ENCODE measurements at places on chromosomes 3 and 15. TPM values are rescaled to one million over a fixed set of nuclear protein-coding genes. Genes with fewer than 3 reads are reported as not detected.
A peak's percentile ranks its signal among the peaks of the same experiment; 100 is the strongest.

The COL8A1 gene
- total RNA-seq, result 2.0 TPM

The PARP14 gene
- total RNA-seq, result 29.6 TPM

The MOBP gene
- 0.24 TPM for total RNA-seq

The CDCP1 gene
- total RNA-seq, result 2.1 TPM

The WNT5A gene
- 13.4 TPM for total RNA-seq

The KLHL40 gene
- total RNA-seq, result not detected

The PLSCR4 gene
- total RNA-seq, result 50.2 TPM

The ACSBG1 gene
- total RNA-seq, result 0.68 TPM

The NR1I2 gene
- 0.22 TPM for total RNA-seq

The HIGD2B gene
- total RNA-seq, result not detected

The PLS1 gene
- 2.2 TPM for total RNA-seq

The GATM gene
- 160 TPM for total RNA-seq

The GPR156 gene
- total RNA-seq, result 1.4 TPM

The SLC7A14 gene
- total RNA-seq, result 0.20 TPM

The SGO1 gene
- total RNA-seq, result 0.11 TPM

The MKRN2OS gene
- not detected for total RNA-seq

The PRR23B gene
- not detected for total RNA-seq

The ZBTB11 gene
- total RNA-seq, result 18.3 TPM

The TMC3 gene
- not detected for total RNA-seq

GRCh38 chr15:99983886-99984286, 250.6 kb upstream of the LYSMD4 start:
- no peak overlapping the region for H3K27ac ChIP-seq
- H3K4me3 ChIP-seq, result no peak overlapping the region
- DNase-seq, result no peak
- no peaks in the 10 kb centered on the region for H3K27me3 ChIP-seq
- no peaks in the 10 kb centered on the region for H3K36me3 ChIP-seq
- H3K4me1 ChIP-seq, result peaks cover 9% of the 10 kb centered on the region

DNA sequence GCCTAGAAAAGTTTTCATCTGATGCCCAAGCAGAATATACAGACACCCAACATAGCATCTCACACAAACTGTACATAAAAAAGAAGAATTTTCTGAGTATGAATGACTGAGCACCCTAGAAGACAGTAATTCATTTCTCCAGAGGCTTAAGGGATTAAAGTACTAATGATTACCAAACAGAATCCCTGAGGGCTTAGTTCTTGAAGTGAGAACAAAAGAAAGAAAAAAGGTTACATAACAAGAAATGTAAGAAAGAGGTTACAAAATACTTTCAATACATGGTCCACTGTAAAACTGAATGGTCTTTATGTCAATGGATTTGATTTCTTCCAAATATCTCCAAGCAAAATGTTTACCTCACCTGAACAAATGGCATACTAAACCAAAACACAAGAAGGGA, 9.1 kb upstream of the NEK10 start:
- H3K27ac ChIP-seq, result no peak overlapping the region
- no peaks in the 10 kb centered on the region for H3K4me1 ChIP-seq
- H3K4me3 ChIP-seq, result no peak overlapping the region
- H3K36me3 ChIP-seq, result no peaks in the 10 kb centered on the region
- DNase-seq, result no peak

- H3K4me1 ChIP-seq, result peaks cover 7% of the 10 kb centered on the region
- no peaks in the 10 kb centered on the region for H3K27me3 ChIP-seq
- H3K36me3 ChIP-seq, result no peaks in the 10 kb centered on the region
- H3K27ac ChIP-seq, result no peak overlapping the region
- H3K4me3 ChIP-seq, result no peak overlapping the region
- DNase-seq, result peak; percentile 39
These were observed 28.9 kb upstream of the BHLHE40 start for GRCh38 chr3:4950351-4950784.

- no peaks in the 10 kb centered on the region for H3K27me3 ChIP-seq
- H3K4me3 ChIP-seq, result no peak overlapping the region
- no peaks in the 10 kb centered on the region for H3K36me3 ChIP-seq
- peaks cover 1% of the 10 kb centered on the region for H3K4me1 ChIP-seq
- H3K27ac ChIP-seq, result no peak overlapping the region
These were observed 172.0 kb downstream of the MCTP2 start for GRCh38 chr15:94403331-94403730.

DNA sequence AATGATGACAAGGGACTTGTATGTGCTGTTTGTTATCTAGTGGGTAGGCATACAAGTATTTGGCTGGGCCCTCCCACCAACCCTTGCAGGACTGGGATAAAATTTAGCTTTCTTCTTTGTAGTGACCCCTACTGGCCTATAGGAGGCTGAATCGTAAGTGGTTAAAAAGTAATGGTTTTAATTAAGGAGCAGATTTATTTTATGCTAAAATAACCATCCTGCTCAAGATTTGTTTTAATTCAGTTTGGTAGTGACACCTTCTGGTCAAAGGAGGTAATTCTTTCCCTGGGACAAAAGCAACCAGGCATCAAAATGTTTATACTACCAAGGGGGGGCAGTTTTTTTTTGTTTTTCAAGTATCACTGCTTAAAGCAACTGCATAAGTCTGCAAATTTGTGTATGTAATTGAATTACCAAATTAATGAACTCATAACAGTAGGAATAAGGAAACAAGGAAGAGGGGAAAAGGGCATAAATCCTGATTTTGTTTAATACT, 70.7 kb downstream of the TOP2B start:
- no peaks in the 10 kb centered on the region for H3K4me1 ChIP-seq
- H3K27ac ChIP-seq, result peak overlapping the region; percentile 14
- no peaks in the 10 kb centered on the region for H3K27me3 ChIP-seq
- no peak overlapping the region for H3K4me3 ChIP-seq
- H3K36me3 ChIP-seq, result no peaks in the 10 kb centered on the region

- H3K4me3 ChIP-seq, result no peak overlapping the region
- no peaks in the 10 kb centered on the region for H3K4me1 ChIP-seq
- no peaks in the 10 kb centered on the region for H3K27me3 ChIP-seq
These were observed 15.0 kb upstream of the OCA2 start for GRCh38 chr15:28114114-28114455.

- DNase-seq, result no peak
- H3K27ac ChIP-seq, result no peak overlapping the region
- H3K27me3 ChIP-seq, result no peaks in the 10 kb centered on the region
- no peak overlapping the region for H3K4me3 ChIP-seq
These were observed 781.2 kb upstream of the ARPP21 start for GRCh38 chr3:34858067-34858660.

- DNase-seq, result no peak
- no peaks in the 10 kb centered on the region for H3K27me3 ChIP-seq
- H3K4me3 ChIP-seq, result no peak overlapping the region
These were observed 89.4 kb upstream of the RGMA start for GRCh38 chr15:93178371-93178770.

GRCh38 chr3:5187920-5188418, 462 bp downstream of the EDEM1 start:
- no peaks in the 10 kb centered on the region for H3K36me3 ChIP-seq
- peak overlapping the region; percentile 98 for H3K4me3 ChIP-seq
- H3K27me3 ChIP-seq, result no peaks in the 10 kb centered on the region
- H3K4me1 ChIP-seq, result peaks cover 6% of the 10 kb centered on the region

GRCh38 chr15:101646672-101647071, 5.5 kb downstream of the TM2D3 start:
- H3K27ac ChIP-seq, result no peak overlapping the region
- no peaks in the 10 kb centered on the region for H3K36me3 ChIP-seq
- H3K4me3 ChIP-seq, result no peak overlapping the region
- H3K4me1 ChIP-seq, result peaks cover 3% of the 10 kb centered on the region
- no peaks in the 10 kb centered on the region for H3K27me3 ChIP-seq

- no peaks in the 10 kb centered on the region for H3K36me3 ChIP-seq
- H3K4me1 ChIP-seq, result no peaks in the 10 kb centered on the region
These were observed 1043.6 kb downstream of the TUSC7 start for GRCh38 chr3:117752984-117753717.

GRCh38 chr3:65635657-65636056, 403.1 kb downstream of the MAGI1 start:
- H3K4me3 ChIP-seq, result no peak overlapping the region
- no peaks in the 10 kb centered on the region for H3K27me3 ChIP-seq
- no peak for DNase-seq
- no peaks in the 10 kb centered on the region for H3K4me1 ChIP-seq
- H3K27ac ChIP-seq, result no peak overlapping the region

DNA sequence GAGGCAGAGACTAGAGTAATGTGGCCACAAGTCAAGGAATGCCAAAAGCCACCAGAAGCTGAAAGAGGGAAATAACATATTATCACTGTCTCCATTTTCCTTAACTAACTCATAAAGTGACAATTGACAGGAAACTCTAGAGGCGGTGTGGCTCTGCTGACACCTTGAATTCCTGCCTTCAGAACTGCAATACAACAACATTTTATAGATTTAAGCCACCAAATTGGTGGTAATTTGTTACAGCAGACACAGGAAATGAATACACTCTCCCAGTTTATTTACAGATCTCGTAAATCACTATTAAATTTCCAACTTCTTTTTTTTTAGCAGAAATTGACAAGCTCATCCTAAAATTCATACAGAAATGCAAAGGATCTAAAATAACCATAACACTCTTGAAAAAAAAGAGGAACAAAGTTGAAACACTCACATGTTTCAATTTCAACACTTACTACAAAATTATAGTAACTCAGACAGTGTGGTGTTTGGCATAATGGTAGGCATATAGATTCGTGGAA, 449.9 kb downstream of the OTOL1 start:
- no peak overlapping the region for H3K4me3 ChIP-seq
- no peaks in the 10 kb centered on the region for H3K27me3 ChIP-seq
- no peaks in the 10 kb centered on the region for H3K36me3 ChIP-seq
- H3K4me1 ChIP-seq, result no peaks in the 10 kb centered on the region

DNA sequence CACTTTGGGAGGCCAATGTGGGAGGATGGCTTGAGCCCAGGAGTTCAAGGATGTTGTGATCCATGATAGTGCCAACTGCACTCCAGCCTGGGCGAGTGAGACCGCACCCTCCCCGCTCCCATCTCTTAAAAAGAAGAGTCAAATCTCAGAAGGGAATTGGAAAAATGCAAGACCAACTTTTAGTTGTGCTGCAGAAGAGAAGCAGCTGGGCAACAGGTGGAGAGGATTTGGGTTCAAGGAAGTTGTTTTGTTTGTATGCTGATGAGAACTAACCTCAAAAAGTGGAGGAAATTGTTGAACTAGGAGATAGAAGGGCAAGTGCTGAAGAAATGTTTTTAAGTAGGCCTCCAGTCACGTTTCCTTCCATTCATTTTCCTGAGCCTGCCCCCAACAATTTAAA, 12.8 kb upstream of the PDCD7 start:
- no peak overlapping the region for H3K27ac ChIP-seq
- DNase-seq, result no peak
- no peaks in the 10 kb centered on the region for H3K27me3 ChIP-seq
- no peak overlapping the region for H3K4me3 ChIP-seq
- H3K4me1 ChIP-seq, result no peaks in the 10 kb centered on the region

DNA sequence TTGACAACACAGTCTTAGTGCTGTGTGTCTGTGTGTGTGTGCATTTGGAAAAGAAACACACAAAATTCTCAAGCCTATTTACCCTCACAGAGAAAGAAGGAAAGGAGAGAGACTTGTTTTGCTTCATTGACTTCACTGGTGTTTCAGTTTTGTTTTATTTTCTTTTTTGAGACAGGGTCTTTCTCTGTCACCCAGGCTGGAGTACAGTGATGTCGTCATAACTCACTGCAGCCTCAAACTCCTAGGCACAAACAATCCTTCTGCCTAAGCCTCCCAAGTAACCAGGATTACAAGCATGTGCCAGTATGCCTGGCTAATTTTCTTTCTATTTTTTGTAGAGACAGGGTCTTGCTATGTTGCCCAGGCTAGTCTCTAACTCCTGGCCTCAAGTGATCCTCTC, 636.9 kb downstream of the TAFA4 start:
- H3K27me3 ChIP-seq, result no peaks in the 10 kb centered on the region
- no peaks in the 10 kb centered on the region for H3K36me3 ChIP-seq
- H3K4me1 ChIP-seq, result no peaks in the 10 kb centered on the region
- no peak for DNase-seq

DNA sequence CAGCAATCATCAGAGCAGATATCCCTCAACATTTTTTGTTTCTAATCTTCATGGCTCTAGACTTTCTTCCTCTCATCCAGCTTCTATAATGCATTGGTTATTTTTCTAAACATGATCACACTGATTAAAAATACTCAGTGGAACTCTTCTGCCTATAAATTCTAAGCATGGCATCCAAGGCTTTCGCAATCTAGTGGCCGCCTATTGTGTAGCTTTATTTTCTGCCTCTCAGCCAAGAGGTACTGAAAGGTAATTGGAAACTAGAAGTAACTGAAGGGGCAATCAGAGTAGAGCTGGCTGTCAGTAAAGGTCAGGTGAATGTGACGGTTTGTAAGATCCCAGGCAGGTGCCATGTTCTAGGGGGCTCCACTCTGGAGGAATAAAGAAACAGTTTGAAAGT, 33.4 kb downstream of the OXSM start:
- H3K4me3 ChIP-seq, result no peak overlapping the region
- no peak overlapping the region for H3K27ac ChIP-seq
- no peaks in the 10 kb centered on the region for H3K36me3 ChIP-seq
- H3K4me1 ChIP-seq, result no peaks in the 10 kb centered on the region

GRCh38 chr3:100103558-100104441, 10.5 kb downstream of the FILIP1L start:
- no peaks in the 10 kb centered on the region for H3K36me3 ChIP-seq
- H3K27ac ChIP-seq, result no peak overlapping the region
- peaks cover 17% of the 10 kb centered on the region for H3K4me1 ChIP-seq
- DNase-seq, result no peak
- no peak overlapping the region for H3K4me3 ChIP-seq

- H3K27ac ChIP-seq, result no peak overlapping the region
- no peaks in the 10 kb centered on the region for H3K27me3 ChIP-seq
- no peak overlapping the region for H3K4me3 ChIP-seq
- H3K4me1 ChIP-seq, result peaks cover 24% of the 10 kb centered on the region
- DNase-seq, result no peak
- H3K36me3 ChIP-seq, result no peaks in the 10 kb centered on the region
These were observed 59.2 kb upstream of the C15orf39 start for GRCh38 chr15:75142499-75142898.

DNA sequence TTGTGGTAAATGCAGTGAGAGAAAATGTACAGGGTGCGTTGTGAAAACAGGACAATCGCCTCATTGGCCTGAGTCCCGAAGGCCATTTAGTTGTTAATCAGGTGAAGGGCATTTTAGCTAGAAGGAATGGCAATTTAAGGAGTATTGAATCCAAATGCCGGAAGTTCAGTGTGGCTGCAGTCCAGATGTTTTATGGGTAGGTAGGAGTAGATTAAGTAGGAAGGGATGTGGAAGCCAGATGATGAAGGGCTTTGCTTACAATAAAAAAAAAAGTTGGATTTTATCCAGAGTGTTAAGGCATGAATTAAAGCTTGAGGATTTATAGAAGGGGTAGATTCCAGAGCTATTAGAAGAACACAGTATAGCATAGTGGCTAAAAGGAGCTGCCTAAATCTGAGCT, 572.7 kb downstream of the NLGN1 start:
- no peaks in the 10 kb centered on the region for H3K27me3 ChIP-seq
- H3K27ac ChIP-seq, result no peak overlapping the region
- no peak for DNase-seq
- H3K4me3 ChIP-seq, result no peak overlapping the region

GRCh38 chr15:57950381-57950946, 115.0 kb downstream of the ALDH1A2 start:
- H3K4me1 ChIP-seq, result peaks cover 18% of the 10 kb centered on the region
- no peak overlapping the region for H3K4me3 ChIP-seq
- no peaks in the 10 kb centered on the region for H3K27me3 ChIP-seq
- H3K36me3 ChIP-seq, result no peaks in the 10 kb centered on the region
- no peak for DNase-seq
